Activated CD4-positive, CD25-positive, alpha-beta regulatory T cell treated with anti-CD3 and anti-CD28 coated beads, Interleukin-2, amount 50 U/mL, for 72 hours (primary cell): ENCODE measurements at places on chromosomes 1 and 21.

DNA sequence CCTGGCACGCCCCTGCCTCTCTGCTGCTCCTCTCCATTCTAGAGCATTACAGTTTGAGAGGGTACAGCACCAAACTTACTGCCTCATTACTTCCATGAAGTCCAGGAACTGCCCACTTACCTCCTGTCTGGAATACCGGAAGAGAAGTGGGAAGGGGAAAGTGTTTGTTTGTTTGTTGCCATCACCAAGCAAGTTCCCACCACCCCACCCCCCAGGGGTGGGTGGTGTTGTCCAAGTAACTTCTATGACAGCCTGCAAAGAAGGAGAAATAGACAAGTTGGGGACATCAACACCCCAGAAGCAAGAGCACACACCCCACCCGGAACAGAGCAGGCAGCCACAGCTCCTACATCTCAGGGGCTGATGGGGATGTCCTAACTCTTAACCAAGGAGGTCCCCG lies 18.0 kb downstream of the OPTC start:
- no peak for DNase-seq

GRCh38 chr21:44983421-44984206 lies 43.8 kb downstream of the SLX9 start:
- no peak for DNase-seq

DNA sequence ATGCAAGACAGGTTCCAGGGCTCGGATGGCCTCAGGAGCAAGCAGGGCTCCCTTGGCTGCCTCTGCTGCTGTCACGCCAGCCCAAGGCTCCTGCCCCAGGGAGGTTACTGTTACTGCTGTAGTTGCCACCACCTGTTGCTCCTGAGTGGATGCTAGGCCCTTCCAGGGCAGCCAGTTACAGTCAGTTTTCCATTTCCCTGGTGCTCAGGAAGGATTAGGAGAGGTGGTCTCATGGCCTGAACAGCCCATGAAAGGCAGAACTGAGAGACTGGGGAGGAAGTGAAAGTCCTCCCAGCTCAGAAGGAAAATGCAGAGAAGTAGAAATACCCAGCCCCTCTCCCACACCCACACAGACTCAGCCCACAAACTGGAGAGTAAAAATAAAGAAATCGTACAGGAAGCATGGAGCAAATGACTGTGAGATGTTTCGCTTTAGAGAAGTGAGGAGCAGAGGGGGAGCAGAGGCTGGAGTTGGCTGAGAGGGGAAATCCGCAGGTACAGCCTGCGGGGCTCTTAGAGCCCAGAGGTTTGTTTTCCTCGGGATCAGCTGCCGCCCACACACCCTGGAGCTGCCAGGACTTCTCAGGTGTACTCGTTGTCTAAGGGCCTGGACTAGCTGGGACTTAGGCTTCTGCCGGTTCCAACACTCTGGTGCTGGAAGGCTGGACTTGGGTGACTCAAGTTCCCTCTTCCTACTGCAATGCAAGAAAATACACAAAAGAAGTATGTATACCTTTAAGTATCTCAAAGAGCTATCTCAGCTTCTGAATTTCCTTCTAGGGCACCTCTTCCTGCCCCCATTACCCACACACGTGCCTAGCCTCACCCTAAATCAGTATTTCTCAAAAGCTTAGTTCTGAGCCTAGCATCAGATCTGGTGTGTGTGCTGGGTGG lies 2.3 kb downstream of the IL6R start:
- no peak for DNase-seq

- DNase-seq = no peak
Observed at GRCh38 chr1:100034470-100034869, 64.7 kb downstream of the SLC35A3 start.

- DNase-seq = no peak
Observed at GRCh38 chr1:14372526-14372925, 226.0 kb upstream of the KAZN start.

GRCh38 chr1:72037745-72038343 lies 244.5 kb downstream of the NEGR1 start:
- DNase-seq = no peak
